ENCODE measurements at places on chromosomes 3 and 15.
A peak's percentile ranks its signal among the peaks of the same experiment; 100 is the strongest.

GRCh38 chr3:47678446-47679338, 100.0 kb upstream of the CSPG5 start:
- DNase-seq = no peak

DNA sequence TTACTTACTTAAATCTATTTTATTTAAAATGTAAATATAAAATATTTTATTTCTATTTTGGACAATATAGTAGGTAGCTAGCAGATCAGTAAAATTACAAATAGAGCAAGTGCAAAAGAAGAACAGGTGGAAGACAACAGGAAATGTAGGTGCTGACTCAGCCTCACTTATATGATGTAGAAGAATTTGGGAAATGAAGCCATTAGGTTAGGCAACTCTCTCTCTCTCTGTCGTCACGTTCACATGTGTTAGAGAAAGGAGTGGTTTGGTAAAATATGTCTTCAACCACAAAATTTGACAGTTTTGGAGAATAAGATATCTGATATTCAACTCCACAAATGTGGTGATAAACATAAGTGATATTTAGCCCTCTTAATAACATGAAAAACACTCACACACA, 532.5 kb upstream of the KCNMB2 start:
- DNase-seq = no peak

DNA sequence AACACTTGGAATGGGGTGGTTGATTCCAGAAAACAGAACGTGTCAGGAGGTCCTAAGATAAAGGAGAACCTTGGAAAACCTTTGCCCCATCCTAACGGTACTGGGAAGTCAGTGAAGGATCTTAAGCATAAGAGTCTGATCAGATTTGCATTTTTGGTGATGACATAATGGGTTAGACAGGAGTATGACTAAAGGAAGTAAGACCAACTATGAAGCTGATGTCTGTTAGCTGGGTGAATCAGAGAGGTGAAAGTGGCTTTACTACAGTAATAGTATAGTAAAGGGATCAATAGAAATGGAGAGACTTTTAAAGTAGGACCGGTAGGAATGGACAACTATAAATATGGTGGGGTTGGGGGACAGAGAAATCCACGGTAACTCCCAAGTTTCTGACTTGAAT, 12.6 kb downstream of the GTF2A2 start:
- no peak for DNase-seq

DNA sequence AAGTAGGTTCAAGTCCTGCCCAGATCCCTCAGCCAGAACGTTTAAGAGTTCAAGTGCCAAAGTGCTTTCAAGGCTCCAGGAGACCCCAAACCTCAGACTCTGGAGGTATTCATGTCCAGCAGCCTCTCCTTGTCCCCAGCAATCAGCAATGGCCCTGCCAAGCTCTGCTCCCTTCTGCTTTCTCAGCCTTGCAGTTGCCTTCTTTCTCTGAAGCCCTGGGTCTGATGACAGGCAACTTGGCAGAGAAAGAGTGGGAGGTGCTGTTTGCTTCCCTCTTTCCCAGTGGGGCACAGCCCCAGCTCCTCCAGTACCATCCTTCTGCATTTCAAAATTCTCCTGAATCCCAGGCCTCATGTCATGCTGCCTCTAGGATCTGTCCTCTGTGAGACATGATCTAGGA, 40.2 kb downstream of the ATP2B2 start:
- no peak for DNase-seq

DNA sequence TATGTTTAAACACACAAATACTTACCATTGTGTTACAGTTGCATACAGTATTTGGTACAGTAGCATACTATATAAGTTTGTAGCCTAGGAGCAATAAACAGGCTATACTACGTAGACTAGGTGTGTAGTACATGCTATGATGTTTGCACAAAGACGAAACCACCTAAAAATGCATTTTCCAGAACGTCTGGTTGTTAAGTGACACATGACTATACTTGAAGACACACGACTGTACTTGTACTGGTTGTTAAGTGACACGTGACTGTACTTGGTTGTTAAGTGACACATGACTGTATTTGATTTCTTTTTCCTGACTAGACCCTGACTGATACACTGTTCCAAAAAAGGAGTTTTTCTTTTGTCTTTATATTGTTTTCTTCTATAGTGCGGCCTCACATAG, 34.1 kb downstream of the RAB8B start:
- no peak for DNase-seq

DNA sequence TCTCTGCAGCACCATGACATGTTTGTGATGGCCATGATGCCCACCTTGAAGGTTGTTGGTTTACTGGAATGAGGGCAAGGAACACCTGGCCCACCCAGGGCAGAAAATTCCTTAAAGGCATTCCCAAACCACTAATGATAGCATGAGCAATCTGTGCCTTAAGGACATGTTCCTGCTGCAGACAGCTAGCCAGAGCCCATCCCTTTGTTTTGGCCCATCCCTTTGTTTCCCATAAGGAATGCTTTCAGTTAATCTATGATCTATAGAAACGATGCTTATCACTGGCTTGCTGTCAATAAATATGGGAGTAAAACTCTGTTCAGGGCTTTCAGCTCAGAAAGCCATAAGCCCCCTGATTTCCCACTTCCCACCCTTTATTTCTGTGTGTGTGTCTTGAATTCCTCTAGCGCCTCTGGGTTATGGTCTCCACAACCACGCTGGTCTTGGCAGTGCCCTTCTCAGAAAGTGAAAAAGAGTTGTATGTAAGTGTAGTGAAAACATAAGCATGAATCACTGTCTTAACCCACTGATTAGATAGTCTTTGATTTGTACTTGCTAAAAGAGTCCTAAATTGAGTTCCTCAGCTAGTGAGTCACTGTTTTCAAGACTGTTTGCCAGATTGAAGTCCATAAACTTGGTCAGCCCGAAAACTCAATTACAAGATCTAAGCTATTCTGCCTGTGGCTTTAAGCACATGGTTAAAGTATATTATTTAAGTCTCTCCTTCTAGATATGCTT, 19.0 kb upstream of the CCR2 start:
- no peak for DNase-seq

GRCh38 chr15:75225951-75226732, 24.5 kb downstream of the C15orf39 start:
- DNase-seq = no peak

DNA sequence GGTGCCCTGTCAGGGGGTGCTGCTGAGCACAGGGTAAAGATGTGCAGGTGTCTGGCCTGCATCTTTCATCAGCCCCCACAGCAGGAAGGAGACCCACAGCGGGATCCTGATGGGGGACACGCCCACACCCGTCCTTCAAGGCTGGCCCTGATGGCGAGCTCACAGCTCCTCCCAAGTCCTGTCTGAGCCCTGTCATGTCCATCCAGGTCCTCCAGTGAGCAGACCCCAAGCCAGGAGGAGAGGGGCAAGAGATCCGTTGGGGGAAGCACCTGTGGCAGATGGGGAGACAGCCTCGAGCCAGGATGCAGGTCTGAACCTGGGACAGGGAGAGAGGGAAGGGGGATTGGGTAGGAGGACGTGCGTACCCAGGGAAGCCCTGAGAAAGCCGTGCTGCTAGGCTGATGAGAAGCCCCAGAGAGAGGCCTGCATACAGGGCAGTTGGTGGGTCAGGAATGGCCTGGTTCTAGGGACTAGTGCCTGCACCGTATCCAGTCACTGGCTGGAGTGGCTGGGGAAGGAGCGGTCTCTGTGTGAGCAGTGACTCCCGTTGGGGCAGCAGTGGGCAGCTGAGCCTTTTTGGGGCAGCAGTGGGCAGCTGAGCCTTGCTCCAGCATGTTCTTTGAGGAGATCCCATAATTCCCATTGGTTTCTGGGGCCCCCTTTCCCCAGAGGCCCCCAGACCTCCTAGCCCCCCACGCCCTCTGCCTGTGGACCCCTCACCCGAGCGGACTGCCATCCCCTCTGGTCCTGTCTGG, 133.3 kb upstream of the MEF2A start:
- DNase-seq = no peak

- no peak for DNase-seq
Observed at GRCh38 chr15:33047077-33047476, 147.4 kb downstream of the FMN1 start.

DNA sequence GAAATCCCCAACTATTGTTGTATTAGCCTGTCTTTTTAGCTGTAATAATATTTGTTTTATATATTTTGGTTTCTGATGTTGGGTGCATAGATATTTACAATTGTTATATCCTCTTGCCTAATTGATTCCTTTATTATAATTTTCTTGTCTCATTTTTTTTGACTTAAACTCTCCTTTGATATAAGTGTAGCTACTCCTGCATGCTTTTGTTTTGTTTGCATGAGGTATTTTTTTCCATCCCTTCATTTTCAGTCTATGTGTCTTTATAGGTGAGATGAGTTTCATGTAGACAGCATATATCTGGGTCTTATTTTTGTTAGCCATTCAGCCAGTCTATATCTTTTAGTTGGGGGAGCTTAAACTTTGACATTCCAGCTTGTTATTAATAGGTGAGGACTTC, 37.4 kb downstream of the FAIM start:
- DNase-seq = no peak

DNA sequence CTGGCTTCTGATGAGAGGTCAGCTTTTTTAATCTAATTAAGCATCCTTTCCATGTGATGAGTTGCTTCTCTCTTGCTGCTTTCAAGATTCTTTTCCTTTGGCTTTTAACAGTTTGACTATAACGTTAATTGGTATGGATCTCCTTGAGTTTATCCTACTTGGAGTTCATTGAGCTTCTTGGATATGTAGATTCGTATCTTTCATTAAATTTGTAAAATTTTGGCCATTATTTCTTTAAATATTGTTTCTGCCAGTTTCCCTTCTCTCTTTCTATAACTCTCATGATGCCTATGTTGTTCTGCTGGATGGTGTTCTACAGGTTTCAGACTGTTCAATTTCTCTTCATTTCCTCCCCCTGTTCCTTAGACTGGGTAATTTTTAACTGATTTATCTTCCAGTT, 21.0 kb upstream of the MTMR10 start:
- DNase-seq = no peak

DNA sequence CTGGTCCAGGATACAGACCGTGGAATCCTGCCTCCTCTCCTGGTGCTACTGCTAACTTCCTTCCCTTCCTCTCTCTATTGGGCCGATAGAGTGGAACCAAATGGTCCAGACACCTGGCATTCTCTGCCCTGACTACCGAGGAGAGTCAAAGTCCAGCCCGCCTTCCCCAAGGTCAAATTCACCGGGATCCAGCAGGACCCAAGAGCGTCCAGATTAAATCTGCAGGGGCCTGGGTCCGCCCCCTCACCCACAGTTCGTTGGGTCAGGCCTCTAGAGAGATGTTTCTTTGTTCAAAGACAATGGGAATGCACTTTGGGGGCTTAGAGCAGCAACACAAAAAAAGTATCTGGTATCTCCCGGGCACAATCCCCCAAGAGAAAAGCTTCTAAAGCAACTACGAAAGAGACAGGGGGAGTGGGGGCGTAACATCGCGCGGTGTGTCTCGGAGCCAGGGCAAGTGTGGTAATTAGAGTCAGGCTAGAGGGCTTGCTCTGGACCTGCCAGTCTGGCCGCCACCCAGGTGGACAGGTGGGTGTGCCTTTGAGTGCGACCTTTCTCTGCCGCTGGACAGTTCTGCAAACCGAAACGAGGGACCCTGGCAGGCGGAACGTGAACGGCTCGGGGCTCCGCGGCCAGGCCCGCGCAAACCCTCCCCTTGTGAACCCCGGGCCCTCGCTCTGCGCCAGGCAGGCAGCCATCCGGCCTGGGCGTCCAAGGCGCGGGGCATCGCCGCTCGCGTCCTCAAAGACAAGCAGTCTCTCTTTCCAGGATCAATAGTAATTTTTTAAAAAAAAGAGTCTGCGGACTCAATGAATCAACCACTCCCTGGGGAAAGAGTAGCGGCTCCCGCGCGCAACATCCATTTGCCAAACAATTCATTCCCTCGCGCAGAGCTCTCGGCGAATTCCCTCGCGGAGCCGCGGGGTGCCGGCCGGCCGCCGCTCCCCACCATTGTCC, 806 bp downstream of the KLHL25 start:
- peak; percentile 76 for DNase-seq

DNA sequence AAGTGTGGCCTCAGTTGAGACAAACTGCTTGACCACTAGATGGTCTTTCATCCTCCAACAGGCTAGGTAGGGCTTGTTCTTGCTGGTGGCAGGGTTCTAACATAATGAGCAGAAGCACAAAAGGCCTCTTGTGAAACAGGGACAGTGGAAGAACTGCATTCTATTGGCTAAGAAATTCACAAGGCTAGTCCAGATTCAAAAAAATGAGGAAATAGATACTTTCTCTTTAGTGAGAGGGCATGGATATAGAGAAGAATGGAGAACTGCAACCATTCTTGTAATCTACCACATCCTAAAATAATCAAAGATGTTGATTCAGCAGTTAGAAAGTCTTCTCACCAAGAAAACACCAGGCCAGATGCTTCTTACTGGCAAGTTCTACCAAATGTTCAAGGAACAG, 143.7 kb upstream of the LRIG1 start:
- no peak for DNase-seq
